CD14-positive monocyte (primary cell): ENCODE measurements at places on chromosomes 2 and 18.
A peak's percentile ranks its signal among the peaks of the same experiment; 100 is the strongest.

DNA sequence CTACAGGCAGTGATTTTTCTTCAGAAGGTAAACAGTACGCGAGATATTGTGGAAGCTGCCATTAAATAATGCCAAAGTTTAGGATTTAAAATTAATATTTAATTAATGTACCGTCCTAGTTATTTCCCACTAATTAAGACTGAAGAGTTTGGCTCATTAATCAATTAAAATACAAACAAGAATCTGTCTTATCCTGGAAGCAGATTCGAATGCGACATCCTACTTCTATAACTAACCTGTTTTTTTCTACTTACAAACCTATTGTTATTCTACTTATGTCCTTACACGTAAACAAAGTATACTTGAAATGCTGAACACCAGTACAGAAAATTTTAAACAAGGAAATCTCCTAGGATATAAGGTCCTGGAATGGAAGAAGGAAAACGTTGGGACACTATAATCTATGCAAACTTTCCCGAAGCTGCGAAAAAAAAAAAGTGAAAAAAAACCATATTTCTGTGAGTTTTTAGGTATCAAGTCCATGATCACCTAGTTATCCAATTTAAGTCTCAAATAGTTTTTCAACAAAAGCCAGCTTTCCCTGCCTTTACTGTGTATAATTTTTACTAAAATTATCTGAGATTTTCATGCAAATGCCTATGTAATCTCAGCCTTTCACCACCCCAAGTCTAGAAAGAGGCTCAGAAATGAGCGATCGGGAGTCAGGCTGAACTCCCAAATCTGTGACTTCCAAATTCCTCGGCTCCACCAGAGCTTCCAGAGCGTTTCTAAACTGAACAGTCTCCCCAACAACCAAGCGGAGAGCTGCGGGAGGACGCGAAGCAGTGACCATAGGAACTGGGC, 1.2 kb upstream of the C2orf15 start:
- no peak for DNase-seq

- DNase-seq, result peak; percentile 99
Observed at GRCh38 chr2:236871500-236872001, 214.1 kb upstream of the COPS8 start.

DNA sequence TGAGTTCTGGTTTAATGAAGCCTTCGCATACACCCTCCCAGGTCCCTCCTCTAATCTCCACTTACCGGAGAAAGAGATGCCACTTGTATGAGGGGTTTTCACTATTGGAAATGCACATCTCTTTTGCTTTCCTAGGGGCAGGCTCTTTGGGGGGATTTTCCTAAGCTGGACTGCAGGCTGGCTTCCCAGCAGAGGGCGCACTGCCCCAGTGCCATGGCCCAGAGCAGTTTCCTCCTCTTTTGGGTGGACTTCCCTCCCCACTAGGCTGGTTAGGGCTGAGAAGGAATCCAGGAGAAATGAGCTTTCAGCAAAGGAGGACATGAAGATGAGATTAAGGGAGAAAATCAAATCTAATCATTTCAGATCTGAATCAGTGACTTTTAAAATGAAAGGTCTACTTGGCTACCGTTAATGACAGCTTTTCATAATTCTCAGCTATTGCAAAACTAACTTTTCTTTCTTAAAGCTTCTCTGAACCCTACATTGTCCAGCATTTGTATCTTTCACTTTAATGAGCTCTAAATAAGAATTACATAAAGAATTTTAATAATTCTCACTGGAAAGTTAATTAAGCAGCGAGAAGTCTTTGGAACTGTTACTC, 784.1 kb upstream of the FANCL start:
- DNase-seq, result peak; percentile 24

DNA sequence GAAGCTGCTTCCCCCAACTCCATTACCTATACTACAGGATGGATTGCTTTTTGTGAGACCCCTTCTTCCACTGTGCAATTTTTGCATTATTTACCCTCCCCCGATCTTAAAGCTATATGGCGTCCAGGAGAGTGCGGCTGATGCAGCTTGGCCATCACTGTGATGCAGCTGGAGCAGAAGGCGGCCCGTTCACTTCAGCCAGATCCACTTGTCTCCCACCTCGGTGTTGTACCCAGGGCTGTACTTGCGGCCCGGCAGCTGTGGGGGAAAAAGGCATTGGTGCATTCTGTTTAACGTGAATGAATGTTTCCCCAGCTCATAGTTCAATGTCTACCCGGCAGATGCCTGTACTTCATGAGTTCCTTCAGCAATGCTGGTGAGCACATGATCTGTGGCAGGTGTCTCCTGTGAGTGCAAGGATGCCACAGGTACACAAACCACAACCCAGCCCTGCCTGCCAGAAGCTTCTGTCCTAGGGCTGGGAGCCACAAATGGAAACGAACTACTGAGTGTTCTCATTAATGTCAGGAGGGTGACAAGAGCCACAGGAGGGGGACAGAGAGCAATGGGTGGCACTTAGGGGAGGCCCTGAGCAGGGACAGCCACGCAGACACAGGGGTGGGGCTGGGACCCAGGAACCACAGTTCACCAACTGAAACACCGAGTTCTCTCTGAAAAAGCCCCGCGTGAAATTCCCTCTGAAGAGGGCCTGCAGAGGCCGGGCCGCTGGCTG, 64.0 kb downstream of the NDUFA10 start:
- no peak for DNase-seq

- DNase-seq, result no peak
Observed at GRCh38 chr2:59068255-59068654, 827.1 kb upstream of the FANCL start.

- DNase-seq, result no peak
Observed at GRCh38 chr2:102880731-102881130, 118.9 kb downstream of the TMEM182 start.

- DNase-seq, result no peak
Observed at GRCh38 chr2:3172265-3172935, 205.2 kb downstream of the EIPR1 start.

- DNase-seq, result no peak
Observed at GRCh38 chr2:23684395-23685176, 242.3 kb downstream of the ATAD2B start.

GRCh38 chr2:101272045-101272784, 19.5 kb downstream of the CNOT11 start:
- DNase-seq, result no peak

DNA sequence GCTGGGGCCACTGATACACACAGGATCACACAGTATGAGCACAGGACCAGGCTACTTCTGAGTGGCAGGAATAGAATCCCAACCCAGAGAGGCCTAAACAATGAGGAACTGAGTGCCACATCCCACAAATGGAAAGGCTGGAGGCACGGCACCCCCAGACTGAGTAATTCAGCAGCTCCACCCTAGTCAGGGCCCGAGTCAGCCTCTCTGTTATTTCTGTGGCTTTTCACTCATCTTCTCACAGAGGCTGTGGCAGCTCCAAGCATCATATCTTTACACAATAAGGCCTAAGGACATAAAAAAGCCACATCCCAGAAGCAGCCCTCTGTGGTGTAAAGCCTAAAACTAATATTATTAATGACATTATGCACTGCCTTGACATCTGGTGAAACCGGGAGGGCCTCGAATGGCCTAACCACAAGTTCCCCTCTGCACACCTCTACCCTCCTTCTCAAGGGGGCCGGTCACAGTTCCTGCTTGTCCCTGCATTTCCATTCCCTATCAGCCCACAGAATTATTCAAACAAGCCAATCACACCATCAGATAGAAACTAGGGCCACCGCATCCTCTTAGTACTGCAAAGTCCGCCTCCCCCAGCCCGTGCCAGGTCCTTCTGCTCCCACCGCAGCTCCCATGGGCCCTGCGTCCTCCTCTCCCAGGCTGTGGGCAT, 12.5 kb upstream of the MAL start:
- DNase-seq, result no peak

DNA sequence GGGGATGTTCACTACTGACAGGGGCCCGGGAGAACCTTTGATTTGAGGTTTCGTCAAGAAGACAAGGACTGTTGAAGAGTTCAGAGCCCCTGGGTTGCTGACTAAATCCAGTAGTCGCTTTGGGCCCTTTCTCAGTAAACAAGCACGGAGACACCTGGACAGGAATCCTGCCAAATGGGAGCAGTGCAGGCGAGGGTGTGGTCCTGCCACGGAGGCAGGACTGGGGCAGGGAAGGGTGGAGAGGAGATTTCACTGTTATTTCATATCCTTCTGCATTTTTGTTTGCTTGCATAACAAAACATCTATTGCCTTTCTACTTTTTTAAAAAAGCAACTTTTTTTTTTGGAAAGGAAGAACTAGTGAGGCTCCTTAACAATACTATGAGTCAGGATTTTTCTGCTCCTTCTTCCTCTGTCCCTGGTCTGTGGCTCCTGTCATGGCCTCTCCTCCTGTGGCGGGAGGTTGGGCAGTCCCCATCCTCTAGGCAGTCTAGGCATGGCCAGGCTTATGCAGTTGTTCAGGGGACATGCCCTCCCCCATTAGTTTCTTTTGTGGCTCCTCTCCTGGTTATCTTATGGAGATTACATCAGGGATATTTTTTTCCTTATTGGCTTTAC, 57.7 kb downstream of the ARHGEF4 start:
- DNase-seq, result no peak

DNA sequence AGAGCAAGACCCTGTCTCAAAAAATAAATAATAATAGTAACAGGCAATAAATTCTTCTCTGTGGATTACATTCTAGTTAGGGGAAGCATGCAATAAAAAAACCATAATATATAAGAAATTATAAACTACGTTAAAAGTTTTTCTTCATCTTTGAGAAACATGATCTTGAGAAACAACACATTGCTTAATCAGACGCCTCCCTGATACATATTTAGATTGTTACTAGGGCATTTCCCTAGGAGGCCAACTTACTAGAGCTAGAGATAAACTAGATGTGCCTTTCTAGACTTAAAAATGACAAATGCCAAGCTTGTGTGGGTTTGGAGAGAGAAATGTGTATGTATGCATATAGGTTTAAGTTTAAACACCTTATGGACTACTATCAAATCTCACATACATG, 76.3 kb upstream of the GALNT5 start:
- DNase-seq, result peak; percentile 54

GRCh38 chr2:36329746-36330472, 25.7 kb upstream of the CRIM1 start:
- no peak for DNase-seq

- no peak for DNase-seq
Observed at GRCh38 chr2:192888109-192888508, 693.4 kb upstream of the TMEFF2 start.

DNA sequence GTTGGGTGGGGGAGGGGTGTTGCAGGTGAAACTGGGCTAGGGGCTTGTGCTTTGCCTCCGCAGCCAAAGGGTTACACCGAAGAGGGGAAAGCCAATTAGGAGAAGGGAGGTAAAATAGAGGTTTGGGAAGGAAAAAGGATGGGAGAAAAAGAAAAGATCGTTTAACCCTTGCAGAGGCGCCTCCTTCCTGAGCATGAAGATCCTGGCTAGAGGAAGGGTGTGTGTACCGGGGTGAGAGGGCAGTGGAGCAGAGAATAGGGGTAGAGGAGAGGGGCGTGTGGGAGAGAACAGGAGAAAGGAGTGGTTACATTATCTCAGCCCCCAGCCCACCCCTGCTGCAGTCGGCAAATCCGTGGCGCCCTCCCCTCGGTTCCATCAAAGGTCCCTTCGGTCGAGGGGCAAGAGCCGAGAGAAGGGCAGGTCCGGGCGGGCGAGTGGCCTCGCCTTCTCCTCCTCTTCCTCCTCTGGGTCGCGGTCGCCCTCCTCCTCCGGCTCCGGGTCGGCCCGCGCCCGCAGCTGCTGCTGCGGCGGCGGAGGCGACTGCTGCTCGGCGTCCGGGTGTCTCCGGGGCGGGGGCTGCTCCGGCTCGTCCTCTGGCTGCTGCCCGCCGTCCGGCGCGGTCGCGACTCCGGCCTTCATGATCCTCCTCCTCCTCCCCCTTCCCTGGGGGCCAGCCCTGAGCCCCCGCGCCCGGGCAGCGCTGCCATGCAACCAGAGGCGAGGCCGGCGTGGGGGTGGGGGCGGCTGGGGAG, 1.1 kb downstream of the MARCHF4 start:
- DNase-seq, result no peak

GRCh38 chr2:158315000-158315399, 141.6 kb downstream of the CCDC148 start:
- DNase-seq, result no peak

GRCh38 chr2:162030363-162031190, 43.4 kb downstream of the DPP4 start:
- DNase-seq, result no peak

GRCh38 chr2:176280867-176281658, 11.8 kb downstream of the MTX2 start:
- DNase-seq, result no peak

- DNase-seq, result no peak
Observed at GRCh38 chr2:131413148-131413747, 49.3 kb upstream of the RAB6D start.

- DNase-seq, result peak; percentile 17
Observed at GRCh38 chr2:181183878-181184542, 203.6 kb downstream of the UBE2E3 start.
